Activated CD4-positive, CD25-positive, alpha-beta regulatory T cell (primary cell): ENCODE measurements at places on chromosomes 6 and 20.

GRCh38 chr6:13762611-13763441, 51.2 kb upstream of the RANBP9 start:
- no peak for DNase-seq

DNA sequence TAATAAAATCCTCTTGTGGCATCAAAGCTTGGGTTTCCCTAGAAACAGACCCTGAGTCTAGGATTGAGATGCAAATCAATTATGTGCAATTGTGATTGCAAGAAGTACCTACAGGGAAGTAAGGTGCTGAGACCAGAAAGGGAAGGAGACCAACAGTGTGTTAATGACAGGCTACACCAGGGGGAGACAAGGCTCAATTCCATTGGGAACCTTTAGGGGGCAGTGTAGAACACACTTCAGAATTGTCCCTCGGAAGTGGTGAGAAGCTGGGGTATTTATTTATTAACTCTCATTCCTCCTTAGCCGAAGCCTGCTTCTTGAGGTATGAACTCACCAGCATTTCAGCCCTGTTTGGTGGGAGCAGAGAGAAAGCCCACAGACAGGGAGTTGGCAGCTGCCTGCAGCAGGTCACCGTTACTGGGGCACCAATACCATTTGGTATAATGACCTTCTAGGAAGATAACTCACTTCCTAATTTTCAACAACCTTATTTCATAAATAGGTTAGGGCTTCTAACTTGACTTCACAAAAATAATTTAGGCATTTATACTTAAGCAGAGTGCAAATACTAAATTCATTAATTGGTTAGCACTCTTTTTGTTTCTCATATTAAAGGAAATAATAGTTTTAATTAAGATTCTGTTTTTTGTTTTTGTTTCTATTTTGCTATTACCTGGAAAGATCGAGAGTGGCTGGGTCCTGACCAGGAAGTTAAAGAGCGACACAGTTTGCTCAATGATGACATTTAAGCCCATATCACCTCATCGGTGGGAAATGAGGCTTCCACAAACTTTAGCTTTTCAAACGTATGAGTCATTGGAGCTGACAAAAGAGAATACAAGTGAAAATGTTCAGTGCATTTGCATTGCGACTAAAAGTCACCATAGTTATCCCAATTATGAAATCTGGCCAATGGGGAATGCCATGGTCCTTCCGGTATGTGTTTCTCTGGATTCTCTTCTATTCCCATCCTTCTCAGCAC, 94.8 kb downstream of the BTBD3 start:
- no peak for DNase-seq

GRCh38 chr6:108591040-108591816, 30.5 kb downstream of the FOXO3 start:
- DNase-seq, result no peak

DNA sequence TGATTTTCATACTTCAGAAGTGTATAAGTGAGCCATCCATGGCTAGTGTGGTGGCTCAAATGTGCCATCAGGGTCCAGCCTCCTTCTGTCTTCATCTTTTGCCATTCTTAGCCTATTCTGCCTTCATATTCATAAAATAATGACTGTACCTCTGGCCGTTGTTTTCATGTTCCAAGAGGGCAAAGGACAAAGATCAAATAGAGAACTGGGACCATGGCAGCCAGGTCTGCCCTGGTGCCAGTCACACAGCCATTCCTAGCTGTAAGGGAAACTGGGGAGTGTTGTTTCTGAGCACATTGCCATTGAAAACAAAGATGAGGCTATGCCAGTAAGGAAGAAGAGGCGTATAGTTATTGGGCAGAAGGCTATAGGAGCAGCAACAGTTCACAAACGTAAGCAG, 518.6 kb downstream of the TFAP2B start:
- no peak for DNase-seq

GRCh38 chr6:75130784-75131183, 75.1 kb downstream of the COL12A1 start:
- no peak for DNase-seq
